ENCODE measurements at places on chromosomes 7 and 10.

GRCh38 chr7:121012170-121012874, 23.8 kb downstream of the CPED1 start:
- DNase-seq: no peak

GRCh38 chr7:16078076-16078952, 343.0 kb downstream of the CRPPA start:
- no peak for DNase-seq

DNA sequence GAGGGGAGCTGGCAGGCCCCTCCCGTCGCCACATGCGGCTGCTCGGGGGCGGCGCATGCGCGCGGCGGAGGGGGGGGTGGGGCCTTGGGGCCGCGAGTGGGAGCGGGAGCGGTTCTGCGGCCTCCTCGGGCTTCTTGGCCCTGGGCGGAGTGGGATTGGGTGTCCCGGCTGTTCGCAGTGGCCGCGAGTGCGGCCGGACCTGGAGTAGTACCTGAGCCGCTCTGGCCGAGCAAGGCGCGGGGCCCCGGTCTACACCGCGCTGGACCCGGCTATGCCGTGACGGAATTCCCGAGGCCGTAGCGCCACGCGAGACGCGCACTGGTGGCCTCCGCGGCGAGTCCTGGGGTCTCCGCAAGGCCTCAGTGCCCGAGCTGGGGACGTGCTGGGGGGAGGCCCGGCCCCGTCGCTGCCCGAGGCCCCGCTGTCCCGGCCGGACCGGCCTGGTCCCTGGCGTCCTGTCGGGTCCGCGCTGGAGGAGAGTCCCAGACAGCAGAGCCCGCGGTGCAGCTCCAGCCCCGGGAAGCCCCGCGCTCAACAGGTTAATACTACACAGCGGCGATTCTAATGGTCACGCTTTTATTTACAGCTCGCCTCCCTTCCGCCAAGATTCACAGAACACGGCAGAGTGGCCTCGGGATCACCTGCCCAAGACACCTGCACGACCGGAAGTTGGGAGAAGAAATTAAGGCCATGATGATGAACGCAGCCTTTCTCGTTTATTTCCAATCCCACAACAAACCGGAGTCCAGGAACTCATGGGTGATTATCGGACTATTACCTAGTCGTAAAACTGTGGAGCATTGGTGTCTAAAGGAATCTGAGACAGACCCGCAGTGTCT, 671 bp upstream of the PAXIP1 start:
- peak; percentile 84 for DNase-seq

GRCh38 chr10:70785190-70785589, at the start of gene TBATA:
Gene TBATA, minus strand, starts transcription at chr10:70785377. Its CDS starts 1,998 bp downstream, at chr10:70783379.
- no peak for DNase-seq

DNA sequence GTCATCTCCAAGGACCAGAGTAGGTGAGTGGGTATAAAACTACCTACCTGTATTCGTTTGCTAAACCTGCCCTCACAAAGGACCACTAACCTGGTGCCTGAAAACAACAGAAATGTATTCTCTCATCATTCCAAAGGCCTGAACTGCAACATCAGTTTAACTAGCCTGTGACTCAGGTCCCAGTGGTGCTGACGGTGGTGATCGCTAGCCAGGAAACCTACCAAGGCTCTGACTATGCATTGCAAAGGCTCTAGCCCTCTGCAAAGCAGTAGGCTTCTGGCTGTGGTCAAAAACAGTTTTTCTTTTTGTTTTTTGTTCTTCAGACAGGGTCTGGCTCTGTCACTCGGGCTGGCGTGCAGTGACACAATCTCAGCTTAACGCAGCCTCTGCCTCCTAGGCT, 107.5 kb downstream of the NPTX2 start:
- no peak for DNase-seq

- no peak for DNase-seq
Measured at GRCh38 chr7:79998363-79998762, 136.3 kb upstream of the GNAI1 start.

GRCh38 chr7:46972205-46972604, 609.7 kb downstream of the TNS3 start:
- no peak for DNase-seq

- DNase-seq: no peak
Measured at GRCh38 chr10:129029051-129029450, 438.0 kb upstream of the MGMT start.

- no peak for DNase-seq
Measured at GRCh38 chr10:13739183-13739582, 152.4 kb downstream of the PRPF18 start.

GRCh38 chr7:11843113-11843765, 11.2 kb upstream of the THSD7A start:
- DNase-seq: no peak

DNA sequence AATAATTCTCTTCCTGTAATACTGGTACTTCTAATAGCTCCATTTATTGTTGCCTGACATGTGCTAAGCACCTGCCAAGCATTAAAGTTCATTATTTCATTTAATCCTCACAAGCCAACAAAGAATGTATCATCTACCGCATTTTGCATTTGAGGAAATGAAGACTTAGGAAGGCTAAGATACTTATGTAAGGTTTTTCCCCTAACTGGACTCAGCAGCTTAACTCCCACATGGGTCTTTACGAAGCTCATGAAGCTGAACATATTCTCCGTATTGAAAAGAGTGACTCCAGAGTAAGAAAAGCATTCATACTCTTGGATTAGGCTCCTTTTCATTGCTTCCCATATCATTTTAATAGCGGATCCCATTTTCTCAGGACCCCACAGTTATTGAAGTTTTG, 155.7 kb upstream of the TMEM72 start:
- DNase-seq: no peak

- DNase-seq: no peak
Measured at GRCh38 chr10:78959924-78960285, 108.9 kb upstream of the ZMIZ1 start.

DNA sequence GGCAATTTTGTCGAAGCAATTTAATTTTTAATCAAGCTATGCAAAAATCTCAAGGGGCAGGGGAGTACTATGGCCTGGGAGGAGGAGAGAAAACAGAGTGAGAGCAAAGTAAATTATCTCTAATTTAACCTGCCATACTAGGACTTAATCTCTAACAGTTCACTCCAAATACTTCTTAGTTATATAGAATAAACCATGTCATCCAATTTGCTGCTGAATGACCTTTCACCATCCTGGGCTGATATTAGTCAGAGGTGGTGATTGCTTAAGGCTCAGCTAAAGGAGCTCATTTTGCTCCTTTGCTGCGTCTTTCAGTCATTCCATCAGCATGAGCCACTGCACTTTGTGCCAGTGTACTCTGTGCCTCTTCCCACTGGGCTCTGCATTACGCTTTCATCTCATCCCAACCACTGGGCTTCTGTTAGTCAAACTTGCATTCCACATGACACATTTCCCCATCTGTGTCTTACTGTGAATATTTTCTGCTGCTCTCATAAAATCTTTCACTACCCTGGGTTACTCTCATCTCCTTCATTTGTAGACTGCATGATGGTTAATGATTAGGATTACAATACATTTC, 84.3 kb downstream of the CD36 start:
- no peak for DNase-seq

DNA sequence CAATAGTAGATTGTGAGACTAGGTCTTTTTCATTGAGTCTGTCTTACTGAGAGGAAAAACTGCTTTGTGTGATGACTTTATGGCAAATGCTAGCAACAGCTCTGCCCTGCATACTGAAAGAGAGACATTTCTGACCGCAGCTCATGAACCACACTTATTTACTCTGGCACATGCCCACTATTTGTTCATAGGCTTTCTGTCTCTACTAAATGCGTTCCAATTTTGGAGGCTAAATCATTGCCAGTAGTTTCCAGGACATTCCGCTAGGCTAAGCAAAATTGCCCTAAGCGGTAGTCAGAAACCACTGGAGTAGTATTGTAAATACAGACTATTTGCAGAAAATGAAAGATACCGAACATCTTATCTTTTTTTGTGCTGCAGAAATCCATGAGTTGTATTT, 55.6 kb upstream of the DLX6 start:
- no peak for DNase-seq

GRCh38 chr7:149317986-149318672, 56.1 kb downstream of the ZNF783 start:
- no peak for DNase-seq

- DNase-seq: no peak
Measured at GRCh38 chr7:150735596-150736358, 1.4 kb upstream of the GIMAP5 start.

DNA sequence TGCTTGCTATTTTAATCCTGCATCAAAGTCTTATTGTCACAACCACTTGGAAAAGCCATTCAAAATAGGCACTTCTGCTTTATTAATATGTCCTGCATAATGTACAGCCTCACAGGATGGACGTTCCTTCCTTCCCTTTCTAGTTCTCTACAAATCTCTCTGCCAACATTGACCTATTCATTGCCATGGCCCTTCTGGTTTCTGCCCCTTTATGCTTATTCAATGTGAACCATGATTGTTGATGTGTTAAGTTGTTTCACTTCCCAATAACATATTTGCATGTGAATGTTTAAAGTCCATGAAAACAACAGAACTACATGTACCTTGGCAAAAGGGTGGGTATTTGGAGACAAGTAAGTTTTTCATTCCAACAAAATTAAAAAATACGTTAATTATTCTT, 45.7 kb downstream of the COL28A1 start:
- DNase-seq: no peak

GRCh38 chr7:34036051-34036920, 130.9 kb downstream of the BMPER start:
- DNase-seq: no peak

GRCh38 chr10:5594271-5595049, 69.7 kb downstream of the CALML3 start:
- DNase-seq: no peak

GRCh38 chr10:16049782-16050181, 189.5 kb upstream of the MINDY3 start:
- DNase-seq: no peak

GRCh38 chr10:128064108-128064969, 61.9 kb downstream of the MKI67 start:
- no peak for DNase-seq

DNA sequence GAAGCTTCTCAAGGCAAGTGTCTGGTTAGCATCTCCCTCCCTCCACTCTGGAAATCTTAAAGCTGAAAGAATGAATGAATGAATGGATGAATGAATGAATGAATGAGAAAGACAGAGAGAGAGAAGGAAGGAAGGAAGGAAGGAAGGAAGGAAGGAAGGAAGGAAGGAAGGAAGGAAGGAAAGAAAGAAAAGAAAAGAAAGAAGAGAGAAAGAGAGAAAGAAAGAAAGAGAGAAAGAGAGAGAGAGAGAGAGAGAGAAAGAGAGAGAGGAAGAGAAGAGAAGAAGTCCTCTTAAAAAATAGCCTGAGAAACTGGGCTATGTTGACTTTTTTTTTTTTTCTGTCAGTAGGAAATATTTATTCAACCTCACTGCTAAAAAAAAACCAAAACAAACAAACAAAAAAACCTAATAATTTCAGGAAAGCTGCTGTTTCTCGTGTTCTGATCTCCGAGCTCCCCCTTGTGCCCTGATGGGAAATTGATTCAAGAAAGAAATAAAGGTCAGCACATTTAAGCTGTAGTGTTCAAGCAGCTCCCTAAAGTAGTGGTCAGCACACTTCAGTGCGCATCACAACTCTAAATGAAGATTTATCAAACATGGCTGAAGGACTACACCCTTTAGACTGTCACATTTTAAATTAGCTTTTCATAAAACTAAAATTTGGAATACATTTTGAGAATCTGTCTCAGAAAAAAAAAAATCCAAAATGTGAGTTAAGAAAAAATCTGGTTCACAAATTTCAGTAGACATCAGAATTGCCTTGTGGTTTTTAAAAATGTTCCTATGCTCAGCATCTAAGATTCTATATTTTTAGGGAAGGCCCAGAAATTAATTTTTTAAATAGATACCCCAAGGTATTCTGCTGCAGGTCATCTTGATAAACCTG, 154.3 kb downstream of the ELAPOR2 start:
- no peak for DNase-seq

DNA sequence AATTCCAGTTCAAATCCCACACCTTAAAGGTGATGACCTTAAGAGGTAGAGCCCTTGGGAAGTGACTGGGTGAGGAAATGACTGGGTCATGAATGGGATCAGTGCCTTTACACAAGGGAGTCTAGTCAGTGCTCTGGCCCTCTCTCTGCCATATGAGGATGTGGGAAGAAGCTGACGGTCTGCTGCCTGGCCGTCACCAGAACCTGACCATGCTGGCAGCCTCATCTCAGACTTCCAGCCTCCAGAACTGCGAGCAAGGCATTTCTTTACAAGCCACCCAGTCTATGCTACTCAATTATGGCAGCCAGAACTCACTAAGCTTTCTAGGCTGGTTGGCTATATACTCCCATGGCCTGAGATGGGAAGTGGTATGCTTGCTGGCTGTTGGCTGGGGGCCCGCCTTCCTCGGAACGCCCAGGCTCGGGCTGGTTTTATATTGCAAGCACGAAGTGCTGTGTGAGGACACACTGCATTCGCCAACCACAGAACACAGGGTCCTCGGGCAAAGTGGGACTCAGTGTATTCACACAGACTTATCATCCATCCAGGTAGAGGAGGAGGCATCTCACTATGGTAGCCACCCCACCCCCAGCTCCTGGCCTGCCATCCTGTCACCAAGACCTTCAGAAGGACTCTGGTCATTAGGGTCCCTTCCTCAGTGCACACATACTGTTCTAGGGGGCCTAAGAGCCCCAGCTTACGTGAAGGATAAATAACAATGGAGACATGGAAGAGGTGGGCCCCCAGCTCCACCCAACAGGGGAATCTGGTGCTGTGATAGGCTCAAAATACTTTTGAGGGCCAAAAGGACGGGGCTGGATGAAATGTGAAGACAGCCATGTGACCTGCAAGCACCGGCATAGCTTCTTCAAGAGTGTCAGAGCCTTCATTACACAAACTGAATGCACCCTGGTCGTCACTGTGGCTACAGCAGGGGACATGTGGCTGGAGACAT, 49.0 kb downstream of the ZRANB1 start:
- DNase-seq: no peak

GRCh38 chr7:87512906-87513305, 37.4 kb upstream of the ABCB4 start:
- DNase-seq: no peak

DNA sequence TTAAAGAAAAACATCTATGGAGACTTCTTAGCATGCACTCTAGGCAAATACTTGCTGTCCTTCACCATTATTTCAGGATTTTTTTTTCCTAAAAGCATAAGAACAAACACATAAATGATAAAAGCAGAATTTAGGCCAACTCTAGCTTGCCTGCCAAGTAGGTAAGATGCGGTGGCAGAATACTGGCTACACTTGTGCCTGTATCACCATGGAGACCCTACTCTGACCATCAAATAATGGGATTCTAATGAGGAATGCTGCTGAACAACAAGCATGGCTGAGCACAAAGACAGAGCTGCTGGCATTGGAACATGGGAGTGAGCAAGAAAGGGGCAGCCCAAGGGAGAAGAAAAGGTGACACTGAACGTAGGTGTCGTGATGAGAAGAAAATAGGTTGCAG, 18.5 kb upstream of the TAS2R40 start:
- DNase-seq: no peak

- DNase-seq: no peak
Measured at GRCh38 chr10:122307669-122308416, 36.7 kb downstream of the BTBD16 start.

- no peak for DNase-seq
Measured at GRCh38 chr7:149467321-149467859, 6.5 kb upstream of the ZNF777 start.

GRCh38 chr7:137306748-137307147, 36.8 kb downstream of the PTN start:
- no peak for DNase-seq

GRCh38 chr10:62732841-62733653, 71.5 kb upstream of the ADO start:
- DNase-seq: peak; percentile 29
